ENCODE measurements at places on chromosomes 11 and 22.

DNA sequence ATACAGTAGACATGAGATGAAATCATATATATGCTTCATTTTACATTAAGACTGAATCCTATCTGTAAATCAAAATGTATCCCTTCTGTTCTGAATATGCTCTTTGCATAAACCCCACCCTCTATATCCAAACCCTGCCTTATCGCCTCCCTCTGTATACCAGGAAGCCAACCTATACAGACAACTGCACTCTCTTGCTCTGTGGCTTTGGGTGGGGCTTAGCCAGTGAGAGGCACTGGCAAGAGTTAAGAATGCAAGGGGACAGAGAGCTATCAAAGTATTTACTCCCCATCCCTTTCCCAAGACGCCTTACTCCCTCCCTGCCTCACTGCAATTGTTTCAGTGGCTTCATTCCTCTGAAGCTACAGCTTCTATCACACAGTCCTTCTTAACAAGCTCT, 309.8 kb downstream of the TTC28 start:
- DNase-seq = peak; percentile 12

- DNase-seq = no peak
These were observed 12.8 kb upstream of the MOB2 start for GRCh38 chr11:1499261-1499890.

- DNase-seq = no peak
These were observed 55.2 kb upstream of the MYEOV start for GRCh38 chr11:69238573-69239351.

GRCh38 chr22:46240073-46240472, 10.0 kb downstream of the CDPF1 start:
- no peak for DNase-seq

DNA sequence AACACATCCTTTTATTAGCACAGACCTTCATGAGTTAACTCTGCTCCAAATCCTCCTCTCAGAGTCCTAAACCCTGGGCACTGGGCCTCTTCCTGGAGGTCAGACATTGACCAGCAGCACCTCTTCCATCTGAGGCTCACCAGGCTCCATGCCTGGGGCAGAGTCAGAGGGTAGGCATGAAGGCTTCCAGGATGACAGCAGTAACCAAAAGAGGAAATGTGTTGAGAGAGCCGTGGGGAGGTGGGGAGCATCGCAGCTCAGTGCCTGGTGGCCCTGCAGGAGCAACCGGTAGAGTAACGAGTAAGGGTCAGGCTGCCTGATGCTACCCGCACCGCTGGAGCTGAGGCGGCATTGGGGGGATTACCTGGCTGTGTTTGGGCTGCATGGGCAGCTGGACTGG, 9.4 kb upstream of the NAV2 start:
- no peak for DNase-seq

DNA sequence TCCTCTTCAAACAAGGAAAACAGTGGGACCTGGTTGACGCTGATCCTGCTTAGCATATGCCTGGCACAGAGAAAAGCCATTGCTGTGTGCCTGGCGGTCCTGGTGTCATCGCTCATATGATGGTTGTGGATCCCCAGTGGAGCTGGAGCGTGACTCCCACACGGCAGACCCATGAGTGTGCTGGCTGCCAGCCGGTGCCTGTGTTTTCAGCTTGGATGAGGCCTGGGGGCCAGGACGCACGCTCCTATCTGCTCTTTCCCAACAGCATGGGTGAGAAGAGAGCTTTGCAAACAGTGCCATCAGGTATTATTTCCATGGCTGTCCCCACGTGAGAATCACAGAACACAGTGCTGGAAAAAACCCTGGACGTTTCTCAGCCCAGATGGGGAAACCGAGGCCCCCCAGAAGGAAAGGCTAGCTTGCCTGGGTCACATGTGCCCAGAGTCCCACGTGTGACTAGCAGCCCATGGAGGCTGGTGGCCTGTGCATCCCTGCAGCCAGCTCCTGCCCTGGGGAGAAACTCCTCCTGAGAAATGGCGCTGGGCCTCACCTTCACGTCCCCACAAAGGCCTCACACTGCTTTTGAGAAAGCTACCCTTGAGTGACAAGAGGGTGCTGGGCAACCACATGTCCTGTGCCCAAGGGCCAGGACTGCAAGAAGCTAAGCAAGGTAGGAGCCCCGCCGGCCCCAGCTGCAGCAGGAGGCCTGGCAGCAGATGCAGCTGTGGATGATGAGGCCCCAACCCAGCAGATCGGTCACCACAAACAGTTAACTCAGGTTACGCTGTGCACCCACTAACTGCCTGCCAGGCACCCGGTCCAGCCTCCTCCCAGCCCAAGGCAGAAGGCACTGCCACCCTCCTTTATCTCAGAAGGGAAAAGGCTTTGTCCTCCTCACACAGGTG, 4.2 kb downstream of the CDKN1C start:
- DNase-seq = no peak

- no peak for DNase-seq
These were observed 16.8 kb upstream of the RGL4 start for GRCh38 chr22:23673826-23674690.

GRCh38 chr11:1959786-1960185, 12.7 kb downstream of the MRPL23 start:
- no peak for DNase-seq

- no peak for DNase-seq
These were observed 20.2 kb downstream of the MMP27 start for GRCh38 chr11:102685338-102685737.

DNA sequence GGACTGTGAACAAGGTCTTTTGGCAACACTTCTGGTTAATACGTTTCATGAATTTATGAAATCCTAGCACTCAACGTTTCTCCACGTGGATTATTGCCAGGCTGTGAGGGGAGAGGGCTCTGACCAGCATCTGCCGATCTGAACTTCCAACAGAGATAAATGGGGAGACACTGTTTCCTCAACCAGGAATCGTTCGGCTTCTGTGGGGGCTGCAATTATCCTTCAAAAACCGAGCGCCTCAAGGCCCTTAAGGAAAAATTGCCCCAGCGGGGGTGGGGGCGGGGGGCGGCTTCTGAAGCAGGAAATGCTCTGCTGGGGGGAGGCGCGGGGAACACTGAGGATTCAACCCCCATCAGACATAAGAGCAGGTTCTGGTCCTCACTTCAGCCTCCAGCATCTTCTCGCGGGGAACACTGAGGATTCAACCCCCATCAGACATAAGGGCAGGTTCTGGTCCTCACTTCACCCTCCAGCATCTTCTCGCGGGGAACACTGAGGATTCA, 155.6 kb downstream of the BRD1 start:
- no peak for DNase-seq

DNA sequence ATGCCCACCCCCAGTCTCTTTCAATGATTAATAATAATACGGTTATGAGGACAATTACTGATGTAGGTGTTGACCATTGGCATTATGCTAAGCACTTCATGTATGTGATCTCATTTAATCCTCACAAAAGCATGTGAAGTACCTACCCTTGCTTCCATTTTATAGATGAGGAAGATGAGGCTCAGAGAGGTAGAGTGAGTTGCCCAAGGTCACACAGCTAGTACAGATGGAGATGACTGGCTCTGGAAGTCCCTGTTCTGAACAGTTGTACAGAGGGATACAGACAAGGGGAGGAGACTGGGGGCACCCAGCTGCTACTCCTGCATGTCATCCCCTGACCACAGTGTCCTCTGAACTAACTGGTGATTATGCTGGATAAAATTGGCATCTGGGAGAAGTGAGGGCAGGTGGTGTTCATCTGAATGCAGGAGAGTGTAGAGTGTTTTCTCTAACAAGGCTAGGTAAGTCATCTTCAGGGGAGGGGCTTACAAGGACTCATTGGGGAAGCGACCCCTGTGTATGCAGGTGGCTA, 43.2 kb downstream of the KIAA1671 start:
- DNase-seq = no peak

DNA sequence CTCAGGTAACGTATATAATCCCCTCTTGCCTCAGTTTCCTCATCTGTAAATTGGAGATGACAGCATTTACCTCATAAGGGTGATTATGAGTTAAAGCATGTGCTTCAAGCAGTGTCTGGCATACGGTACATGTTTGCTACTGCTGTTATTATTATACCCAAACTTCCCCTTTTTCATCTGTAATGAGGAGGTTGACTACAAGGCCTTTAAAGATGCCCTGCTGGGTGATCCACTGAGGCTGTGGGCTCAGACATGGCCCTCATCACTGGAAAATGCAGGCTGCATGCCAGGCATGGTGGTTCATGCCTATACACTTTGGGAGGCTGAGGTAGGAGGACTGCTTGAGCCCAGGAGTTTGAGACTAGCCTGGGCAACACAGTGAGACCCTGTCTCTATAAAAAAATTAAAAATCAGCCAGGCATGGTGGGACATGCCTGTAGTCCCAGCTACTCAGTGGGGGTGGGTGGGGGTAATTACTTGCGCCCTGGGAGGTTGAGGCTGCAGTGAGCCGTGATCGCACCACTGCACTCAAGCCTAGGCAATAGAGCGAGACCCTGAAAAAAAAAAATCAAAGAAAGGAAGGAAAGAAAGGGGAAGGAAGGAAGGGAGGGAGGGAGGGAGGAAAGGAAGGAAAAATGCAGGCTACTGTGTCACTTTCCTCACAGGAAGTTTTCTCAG, 4.3 kb downstream of the PIK3IP1 start:
- DNase-seq = peak; percentile 59

GRCh38 chr11:69354545-69354897, 60.6 kb downstream of the MYEOV start:
- no peak for DNase-seq

DNA sequence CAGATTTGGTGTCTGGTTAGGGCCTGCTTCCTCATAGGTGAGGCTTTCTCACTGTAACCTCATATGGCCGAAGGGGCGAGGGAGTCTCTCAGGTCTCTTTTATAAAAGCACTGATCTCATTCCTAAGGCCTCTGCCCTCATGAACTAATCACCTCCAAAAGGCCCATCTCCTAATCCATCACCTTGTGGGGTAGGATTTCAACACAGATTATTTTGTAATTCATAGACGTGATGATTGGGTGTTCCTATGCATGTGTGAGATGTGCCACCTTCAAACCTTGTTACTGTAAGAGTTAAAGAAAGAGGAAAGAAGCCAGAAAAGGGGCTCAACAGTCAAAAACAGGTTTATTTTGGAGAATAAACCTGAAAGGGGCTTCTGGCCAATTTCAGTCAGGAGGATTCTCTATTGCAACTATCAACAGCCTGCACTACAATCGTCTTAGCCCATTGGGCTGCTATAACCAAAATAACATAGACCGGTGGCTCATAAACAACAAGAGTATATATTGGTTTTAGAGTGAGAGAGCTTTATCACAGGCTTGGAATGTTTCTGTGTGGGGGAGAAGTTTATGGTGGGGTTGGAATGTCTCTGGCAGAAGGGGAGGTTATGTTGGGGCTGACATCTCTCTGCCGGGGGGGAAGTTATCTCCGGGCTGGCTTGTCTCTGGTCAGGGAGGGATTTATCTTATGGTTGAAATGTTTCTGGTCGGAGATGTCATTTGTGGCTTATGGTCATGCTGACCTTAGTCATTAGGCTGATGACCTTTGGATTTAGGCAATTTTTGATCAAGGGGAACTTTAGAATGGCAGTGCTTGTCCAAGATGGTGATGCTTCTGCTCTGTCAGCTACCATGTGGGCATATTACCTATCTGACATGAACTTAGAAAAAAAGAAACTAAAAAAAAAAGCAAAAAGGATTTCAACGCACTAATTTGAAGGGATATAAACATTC, 35.1 kb downstream of the CSF2RB start:
- DNase-seq = no peak

DNA sequence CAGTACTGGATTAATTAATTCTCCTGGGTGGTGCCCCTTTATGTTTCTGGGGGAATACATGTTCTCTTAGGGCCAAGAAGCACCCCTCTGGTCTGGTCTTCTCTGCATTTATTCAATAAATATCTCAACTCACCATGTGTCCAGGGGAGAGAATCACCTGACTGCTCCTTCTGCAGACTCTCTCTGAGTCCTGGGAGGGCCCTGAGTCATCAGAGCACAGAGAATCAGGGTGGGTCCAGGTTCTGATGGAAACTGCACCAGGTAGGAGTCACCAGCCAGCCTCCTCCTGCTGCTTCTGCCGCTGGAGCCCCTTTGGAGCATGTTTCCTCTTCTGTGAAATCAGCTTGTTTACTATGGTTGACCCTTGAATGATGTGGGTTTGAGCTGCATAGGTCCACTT, 107.7 kb upstream of the PLET1 start:
- no peak for DNase-seq

GRCh38 chr11:77340501-77340900, 39.0 kb upstream of the GDPD4 start:
- DNase-seq = no peak

Data from KBM-7 (cell line).